ENCODE measurements at places on chromosomes 11 and 22. TPM values are rescaled to one million over a fixed set of nuclear protein-coding genes. Genes with fewer than 3 reads are reported as not detected.

Gene RAB3IL1
- 7.2 TPM for total RNA-seq

Gene CARD18
- total RNA-seq, result not detected

Gene PARVB
- 37.9 TPM for total RNA-seq

Gene NCAPH2
- total RNA-seq, result 86.5 TPM

Gene CRYAB
- 0.44 TPM for total RNA-seq

Gene LRP4
- total RNA-seq, result 25.0 TPM

Gene RFPL1
- not detected for total RNA-seq

Gene CDC42EP1
- total RNA-seq, result 13.3 TPM

Gene CRYBB3
- 0.10 TPM for total RNA-seq

Gene MS4A14
- total RNA-seq, result not detected

Gene OTUB1
- total RNA-seq, result 77.4 TPM

Gene OR10D3
- total RNA-seq, result not detected

Gene KRTAP5-5
- total RNA-seq, result not detected

Gene KRTAP5-2
- total RNA-seq, result not detected

Gene RASSF10
- 4.8 TPM for total RNA-seq

Gene SCUBE2
- total RNA-seq, result 1.4 TPM

Gene ANO1
- 2.3 TPM for total RNA-seq

All from H7 (cell line).